CD4-positive, alpha-beta T cell treated with Interleukin-21 for 1 hour (primary cell): ENCODE measurements at places on chromosomes 11 and 22.
A peak's percentile ranks its signal among the peaks of the same experiment; 100 is the strongest.

- peak; percentile 77 for DNase-seq
Observed at GRCh38 chr11:44596525-44597276, 31.2 kb downstream of the CD82 start.

GRCh38 chr11:11407763-11408084, 54.7 kb upstream of the CSNK2A3 start:
- no peak for DNase-seq

GRCh38 chr11:35344681-35345574, 74.4 kb downstream of the SLC1A2 start:
- DNase-seq, result no peak

DNA sequence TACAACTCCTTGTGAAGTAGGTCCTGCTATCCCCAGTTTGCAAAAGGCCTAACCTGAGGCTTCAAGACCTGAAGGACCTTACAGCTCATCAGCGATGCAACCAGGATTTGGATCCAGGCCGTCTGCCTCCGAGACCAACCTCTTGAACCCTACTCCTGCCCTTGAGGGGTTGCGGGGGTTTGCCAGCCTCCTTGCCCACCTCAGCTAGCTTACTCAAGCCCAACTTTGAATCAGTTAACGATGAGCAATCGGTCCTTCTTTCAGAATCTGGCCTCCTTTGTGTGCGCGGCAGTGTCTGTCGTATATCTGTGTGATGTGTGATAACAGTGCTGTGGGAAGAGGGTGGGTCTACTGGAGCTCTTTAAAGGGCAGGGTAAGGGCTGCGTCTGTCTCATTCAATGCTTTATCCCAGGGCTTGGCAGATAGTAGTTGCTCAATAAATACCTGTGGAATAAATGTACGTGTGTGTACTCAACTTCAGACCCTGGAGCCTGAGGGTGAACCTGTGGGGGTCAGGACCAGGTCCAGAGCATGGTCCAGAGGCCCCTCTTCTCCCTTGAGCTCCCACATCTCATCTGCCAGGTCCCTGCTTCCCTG, 3.2 kb downstream of the CHRM1 start:
- DNase-seq, result no peak

- no peak for DNase-seq
Observed at GRCh38 chr11:108196901-108197300, 25.5 kb downstream of the NPAT start.

DNA sequence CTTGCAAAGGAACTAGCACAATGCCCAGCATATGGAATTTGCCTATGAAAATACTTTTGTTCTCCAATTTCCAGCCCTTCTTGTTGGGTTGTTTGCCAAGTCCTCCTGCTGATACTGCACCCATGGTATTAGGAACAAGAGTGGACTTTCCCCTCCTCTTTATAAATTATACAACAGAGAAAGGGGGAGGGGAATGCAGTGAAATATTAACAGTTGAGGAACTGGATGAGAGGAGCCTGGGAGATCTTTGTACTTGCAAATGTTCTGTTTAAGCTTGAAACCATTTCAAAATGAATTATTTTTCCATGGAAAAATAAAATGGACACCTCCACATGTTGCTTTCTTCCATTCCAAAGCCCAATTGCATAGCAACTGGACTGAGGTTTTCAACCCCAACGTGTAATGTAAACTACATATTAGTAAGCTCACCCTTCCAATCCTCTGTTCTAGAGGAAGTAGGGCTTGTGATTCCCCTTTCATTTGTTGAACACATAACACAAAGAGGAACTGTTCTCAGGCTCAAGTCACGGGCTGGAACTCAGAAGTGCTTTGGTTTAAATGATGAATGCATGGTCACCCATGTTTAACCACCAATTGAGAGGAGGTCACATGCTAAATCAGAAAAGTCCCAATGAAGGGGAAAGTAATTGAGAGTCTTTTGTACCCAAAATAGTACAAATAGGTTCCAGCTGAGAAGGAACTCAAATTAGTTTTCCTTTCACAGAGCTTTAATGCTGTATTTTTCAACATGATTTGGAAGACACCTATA, 66.2 kb upstream of the ZC3H12C start:
- peak; percentile 30 for DNase-seq

DNA sequence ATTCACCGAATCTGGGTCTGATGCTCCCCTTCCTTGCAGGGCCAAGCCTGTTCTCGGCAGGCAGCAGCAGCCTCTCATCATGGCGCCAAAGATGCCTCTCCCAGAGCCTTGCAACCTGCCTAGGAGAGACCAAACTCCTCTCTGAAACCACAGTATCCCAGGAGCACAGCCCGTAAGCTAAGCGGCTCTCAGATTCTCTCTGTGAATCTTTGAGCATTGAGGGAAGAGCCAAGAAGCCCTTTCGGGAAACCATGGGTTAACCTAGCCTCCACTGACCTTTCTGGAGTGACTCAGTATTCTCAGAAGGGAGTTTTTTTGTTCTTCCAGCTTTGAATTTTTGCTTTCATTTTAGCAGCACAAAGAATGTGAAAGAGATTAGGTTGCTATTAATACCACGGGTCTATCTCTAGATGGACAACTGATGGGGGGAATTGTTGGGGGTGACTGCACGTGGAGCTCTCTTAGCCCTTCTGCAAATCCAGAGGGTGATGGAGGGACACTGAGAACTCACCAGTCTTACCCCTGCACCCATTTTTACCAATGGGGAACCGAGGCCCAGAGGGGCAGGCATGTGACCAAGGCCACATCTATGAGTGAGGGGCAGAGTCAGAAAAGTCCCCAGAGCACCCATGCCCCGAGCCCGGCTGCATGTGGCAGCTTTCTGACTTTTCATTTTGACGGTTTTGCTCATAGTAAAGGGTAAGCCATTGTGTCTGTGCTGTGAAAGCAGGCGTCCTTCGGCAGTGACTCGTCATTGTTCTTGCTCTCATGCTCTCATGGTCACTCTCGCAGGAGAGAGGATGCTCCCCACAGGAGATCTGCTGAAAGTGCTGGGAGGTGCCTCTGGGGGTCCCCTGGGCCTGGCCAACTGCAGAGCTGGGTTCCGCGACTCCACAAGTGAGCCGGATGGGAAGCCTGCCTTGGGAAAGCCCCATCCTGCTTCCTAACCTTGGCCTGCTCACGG, 36.0 kb downstream of the IRAG1 start:
- DNase-seq, result no peak

- no peak for DNase-seq
Observed at GRCh38 chr11:110835106-110835505, 122.9 kb upstream of the ARHGAP20 start.

- DNase-seq, result no peak
Observed at GRCh38 chr22:17924735-17925364, 99.5 kb downstream of the MICAL3 start.

DNA sequence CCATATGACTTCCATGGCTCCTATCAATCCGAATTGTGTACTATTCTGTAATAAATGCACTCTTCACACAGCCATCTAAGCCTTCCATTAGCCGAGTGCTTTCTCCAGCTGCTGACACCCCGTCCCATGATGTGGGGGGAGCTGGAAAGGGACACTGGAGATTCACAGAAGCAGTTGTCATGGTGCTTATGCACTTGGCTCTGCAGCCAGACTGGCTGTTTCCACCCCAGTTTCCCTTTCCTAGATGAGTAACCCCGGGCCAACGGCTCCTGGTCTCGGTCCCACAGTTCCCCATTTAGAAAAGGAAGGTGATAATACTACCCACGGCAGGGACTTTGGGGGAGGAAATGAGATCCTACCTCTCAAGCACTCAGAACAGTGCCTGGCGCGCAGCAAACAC, 244.9 kb upstream of the SYN3 start:
- no peak for DNase-seq

DNA sequence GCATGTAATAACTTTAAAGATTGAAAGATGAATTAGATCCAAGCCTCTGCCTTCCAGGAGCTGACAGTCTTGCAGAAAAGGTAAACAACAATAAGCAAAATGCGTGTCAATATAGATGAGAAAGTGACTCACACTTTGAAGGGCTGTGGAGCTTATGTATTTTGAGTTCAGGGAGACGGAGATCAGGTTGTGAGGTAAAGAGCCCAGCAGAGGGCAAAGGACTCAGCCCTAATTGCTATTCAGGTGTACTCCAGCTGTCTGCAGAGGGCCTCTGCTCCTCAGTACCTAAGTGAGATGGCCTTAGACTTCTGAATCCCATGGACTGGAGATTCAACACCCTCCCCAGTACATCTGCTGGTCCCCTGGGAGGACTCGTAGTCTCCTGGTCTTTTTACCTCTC, 22.9 kb upstream of the CTR9 start:
- no peak for DNase-seq

DNA sequence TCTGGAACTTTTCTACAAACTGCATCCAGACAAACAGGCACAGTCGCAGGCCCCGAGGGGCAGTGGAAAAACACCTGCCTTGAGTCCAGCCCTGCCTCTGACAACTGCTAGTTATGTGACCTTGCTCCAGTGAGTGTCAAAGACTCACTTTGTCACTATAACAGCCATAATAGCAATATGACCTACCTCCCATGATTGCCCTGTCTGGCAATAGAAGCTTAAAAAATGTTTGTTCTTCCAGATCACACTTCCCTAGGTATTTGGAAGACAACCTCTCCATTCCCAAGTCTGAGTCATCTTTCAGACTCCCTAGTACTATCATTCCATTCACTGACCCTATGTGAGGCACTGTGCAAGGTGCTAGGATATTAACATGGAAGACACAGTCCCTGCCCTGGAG, 74.5 kb downstream of the RPL27A start:
- no peak for DNase-seq

GRCh38 chr11:36352922-36353321, 56.8 kb downstream of the PRR5L start:
- DNase-seq, result peak; percentile 83

DNA sequence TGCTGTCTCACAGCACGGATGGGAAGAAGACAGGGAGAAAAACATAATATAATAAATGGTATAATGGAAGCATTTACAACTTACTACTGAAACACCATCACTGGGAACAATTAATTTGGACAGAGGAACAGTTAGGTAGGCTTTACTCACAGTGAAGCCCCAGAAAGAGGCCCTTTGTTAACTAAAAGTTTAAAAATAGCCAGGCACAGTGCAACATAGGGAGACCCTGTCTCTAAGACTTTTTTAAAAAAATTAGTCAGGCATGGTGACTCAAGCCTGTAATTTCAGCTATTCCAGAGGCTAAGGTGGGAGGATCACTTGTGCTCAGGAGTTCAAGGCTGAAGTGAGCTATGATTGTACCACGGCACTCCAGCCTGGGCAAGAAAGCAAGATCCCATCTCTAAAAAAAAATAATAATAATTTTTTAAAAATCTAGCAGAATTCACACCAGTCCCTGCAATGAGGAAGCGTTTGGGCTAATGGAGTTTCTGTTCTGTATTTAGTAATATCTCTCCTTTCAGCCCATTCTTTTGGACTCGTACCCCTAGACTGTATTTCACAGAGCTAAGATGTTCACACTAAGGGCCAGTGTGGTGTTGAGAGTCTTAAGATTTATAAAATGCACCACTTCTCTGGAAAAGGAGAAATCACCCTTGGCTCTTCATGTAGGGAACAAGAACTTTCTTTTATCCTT, 275.5 kb downstream of the SOX6 start:
- DNase-seq, result no peak

DNA sequence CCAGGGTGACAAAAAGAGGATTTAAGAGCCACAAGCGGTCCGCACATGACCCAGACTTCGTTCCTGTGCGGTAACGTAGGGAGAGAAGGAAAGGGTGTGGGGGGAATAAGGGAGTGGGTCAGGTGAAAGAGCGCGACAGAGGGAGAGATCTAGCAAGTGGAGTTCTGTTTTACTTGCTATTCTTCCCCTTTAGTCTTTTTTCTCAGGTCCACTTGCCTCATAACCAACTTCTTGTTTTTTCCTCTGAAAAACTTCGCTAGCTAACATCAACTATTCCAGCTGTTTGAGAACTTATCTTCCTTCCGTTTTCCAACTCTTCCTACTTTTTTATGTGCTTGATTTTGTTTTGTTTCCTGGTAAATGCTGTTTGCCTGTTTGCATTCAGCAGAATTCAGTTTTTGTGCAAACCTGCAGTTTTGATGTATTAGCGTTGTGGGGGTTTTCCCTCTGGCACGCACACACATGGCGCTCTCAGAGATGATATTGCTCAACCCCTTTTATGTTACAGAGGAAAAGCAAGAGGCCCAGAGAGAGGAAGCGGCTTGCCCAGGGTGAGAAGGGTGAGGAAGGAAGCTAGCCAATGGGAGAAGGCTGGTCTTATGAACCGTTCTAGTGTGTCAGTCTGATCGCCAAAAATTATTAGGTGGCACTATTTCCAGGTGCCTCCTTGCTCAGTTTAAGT, 592 bp upstream of the CTSC start:
- DNase-seq, result peak; percentile 76

- no peak for DNase-seq
Observed at GRCh38 chr11:17263769-17264168, 12.8 kb upstream of the NUCB2 start.
